NCI-H82 (cell line): ENCODE measurements at places on chromosomes 5 and 9.

- peak; percentile 2 for DNase-seq
Observed at GRCh38 chr5:82100303-82101077, 128.7 kb downstream of the ATG10 start.

- DNase-seq = peak; percentile 37
Observed at GRCh38 chr5:177496070-177496726, 1.2 kb downstream of the PDLIM7 start.

- no peak for DNase-seq
Observed at GRCh38 chr5:72871366-72872024, 55.0 kb downstream of the TNPO1 start.

GRCh38 chr9:27450752-27451151 lies 73.3 kb upstream of the IFNK start:
- no peak for DNase-seq

DNA sequence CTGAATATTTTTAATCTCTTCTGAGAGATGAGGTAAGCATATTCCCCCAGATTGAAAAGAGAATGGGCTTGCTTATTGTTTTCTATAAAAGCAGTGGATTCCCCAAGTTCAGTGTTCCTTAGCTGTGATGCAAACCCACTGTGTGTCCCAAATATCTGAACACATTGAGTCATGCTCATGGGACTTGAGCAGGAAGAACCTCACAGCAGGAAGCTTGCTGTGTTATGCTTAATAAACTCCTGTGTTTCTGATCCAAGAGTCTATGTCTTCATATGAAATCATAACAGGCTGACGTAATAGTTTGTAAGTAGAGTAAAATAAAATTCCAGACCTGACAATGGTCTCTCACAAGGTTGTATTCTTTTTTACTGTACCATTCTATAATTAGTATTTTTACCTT lies 24.8 kb upstream of the LOX start:
- no peak for DNase-seq

DNA sequence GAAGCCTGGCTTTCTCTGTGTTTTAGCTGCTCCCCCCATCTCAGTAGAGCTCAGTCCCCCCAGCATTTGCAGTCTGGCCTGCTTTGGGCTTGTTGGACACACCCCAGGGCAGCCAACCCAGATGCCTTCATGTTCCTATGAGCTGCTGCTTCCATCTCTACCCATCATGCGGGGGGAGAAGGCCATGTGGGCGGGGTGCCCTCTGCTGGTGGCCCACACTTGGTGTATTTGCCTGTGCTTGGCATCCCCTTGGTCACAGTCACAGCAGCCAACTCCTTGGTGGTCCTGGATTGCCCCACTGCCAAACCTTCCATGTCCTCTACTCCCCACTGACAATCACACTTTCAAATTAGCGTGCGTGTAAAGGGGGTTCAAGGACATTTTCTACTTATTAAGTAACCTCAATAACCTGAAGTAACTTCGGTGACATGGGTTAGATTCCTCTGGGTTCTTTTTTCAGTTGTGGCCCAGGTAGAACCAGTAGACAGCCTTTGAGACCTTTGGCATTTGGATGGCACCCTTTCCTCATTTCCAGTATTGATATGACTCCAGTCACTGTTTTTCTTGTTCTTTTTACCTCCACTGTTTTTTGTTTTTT lies 42.8 kb downstream of the SNX30 start:
- peak; percentile 83 for DNase-seq

- DNase-seq = no peak
Observed at GRCh38 chr5:61245936-61246335, 83.7 kb upstream of the SMIM15 start.

GRCh38 chr9:99162759-99163364 lies 57.9 kb downstream of the TGFBR1 start:
- DNase-seq = peak; percentile 68

DNA sequence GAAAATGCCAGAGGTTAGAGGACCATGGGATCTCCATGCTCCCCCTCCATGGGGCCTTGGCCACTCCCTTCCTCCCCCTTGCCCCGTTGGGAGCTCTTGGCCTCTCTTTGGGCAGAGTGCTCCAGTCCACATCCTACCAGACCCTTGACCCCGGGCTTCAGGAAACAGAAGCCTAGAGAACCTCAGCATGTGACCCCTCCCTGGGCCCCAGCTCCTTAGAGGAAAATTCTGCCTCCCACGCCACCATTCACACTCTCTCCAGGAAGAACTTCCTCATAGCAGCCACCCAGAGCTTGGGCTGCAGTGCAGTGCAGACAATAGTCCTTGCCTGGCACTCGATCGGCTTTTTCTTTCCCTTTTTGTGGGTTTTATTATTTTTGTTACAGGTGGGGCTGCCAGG lies 6.0 kb downstream of the LHX6 start:
- DNase-seq = no peak

DNA sequence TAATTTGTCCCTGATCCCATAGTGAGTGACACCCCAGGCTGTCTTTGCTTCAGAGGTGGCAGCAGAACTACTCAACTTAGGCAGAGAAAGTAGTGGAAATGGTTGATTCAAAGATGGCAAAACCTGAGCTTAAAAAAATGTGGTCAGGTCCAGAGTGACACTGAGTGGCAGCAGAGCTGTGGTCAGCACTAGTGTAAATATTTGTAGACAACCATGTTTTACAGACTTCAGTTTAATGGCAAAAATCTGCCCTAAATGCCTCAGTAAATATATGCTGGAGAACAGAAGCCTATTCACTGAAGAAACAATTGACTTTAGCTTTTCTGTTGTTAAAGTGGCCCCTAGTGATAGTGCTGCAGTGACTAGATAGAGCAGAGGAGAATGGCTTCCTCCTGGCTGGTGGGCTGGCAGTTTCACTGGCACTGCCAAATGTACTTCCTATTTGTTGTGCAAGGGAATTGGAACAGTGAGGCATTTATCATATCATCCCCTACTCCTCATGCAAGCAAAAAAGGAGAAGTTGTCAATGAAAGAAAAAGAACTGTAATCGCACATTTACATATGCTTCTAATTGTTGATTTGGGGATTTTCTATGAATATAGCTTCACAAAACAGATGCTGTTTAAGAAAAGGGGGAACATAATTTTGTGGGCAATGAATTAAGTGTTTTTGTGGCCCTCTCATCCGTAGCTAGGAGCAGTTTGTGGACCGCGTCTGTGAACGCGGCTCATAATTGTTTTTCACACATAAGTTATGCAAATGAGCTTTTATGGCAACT lies 12.0 kb downstream of the PBX3 start:
- peak; percentile 16 for DNase-seq

- no peak for DNase-seq
Observed at GRCh38 chr9:76112151-76112550, 221.7 kb downstream of the PCSK5 start.
